ENCODE measurements at places on chromosomes 6 and 20. TPM values are rescaled to one million over a fixed set of nuclear protein-coding genes. Genes with fewer than 3 reads are reported as not detected.

DNA sequence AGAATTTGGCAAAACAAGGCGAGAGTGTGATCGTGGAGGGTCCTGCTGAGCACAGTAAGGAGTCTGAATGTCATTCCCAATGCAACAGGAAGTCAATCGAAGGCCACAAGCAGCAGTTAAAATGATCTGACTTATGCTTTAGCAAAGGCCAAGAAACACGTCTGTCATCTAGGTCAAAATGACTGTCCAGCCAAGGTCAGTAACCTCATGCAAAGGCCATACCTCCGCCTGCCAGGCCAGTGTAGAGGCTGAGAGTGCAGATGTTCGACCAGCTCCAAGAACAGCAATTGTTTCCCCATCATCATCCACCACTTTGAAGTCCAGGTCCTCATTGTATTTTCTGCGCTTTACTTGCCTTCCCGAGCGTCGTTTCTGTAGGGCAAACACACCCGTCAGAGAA is 105.6 kb downstream of the CHD6 start:
- DNase-seq: no peak

DNA sequence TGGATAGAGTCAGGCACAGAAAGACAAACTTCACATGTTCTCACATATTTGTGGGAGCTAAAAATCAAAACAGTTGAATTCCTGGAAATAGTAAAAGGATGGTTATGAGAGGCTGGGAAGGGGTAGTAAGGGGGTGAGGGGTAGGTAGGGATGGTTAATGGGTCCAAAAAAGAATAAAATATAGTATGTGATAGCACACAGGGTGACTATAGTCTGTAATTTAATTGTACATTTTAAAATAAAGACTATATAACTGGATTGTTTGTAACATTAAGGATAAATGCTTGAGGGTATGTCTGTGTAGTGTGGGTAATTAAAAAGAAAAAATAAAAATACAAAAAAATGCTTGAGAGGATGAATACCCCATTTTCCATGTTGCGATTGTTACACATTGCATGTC is 9.9 kb downstream of the SRSF6 start:
- no peak for DNase-seq

- DNase-seq: no peak
These were observed 223.6 kb downstream of the EYA2 start for GRCh38 chr20:47118206-47118605.

- peak; percentile 69 for DNase-seq
These were observed 117.1 kb upstream of the ASF1A start for GRCh38 chr6:118776607-118777549.

GRCh38 chr6:2806644-2807043 is 35.0 kb downstream of the SERPINB1 start:
- DNase-seq: no peak

The SLC13A3 gene
- polyA plus RNA-seq: 20.8 TPM

DNA sequence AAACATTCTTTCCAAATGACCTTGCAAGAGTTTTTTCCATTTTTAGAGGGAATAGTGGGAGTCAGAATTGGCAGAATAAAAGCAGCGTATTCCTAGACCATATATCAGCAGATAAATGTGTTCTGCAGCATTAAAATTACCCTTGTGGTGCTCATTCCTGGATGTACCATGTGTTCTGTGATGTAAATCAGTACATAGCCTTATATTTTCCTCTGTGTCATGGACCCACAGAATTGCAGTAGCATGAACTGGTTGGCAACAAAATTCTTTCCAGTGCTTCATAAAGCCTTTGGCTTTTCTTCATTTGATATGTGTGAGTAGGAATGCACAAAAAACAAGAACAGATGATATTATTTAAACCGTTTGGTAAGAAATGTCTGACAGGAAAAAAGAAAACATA is 32.5 kb downstream of the ANKEF1 start:
- no peak for DNase-seq

- no peak for DNase-seq
These were observed 33.4 kb downstream of the NOL4L start for GRCh38 chr20:32551693-32552092.

The SAMD5 gene
- 16.7 TPM for polyA plus RNA-seq

The PBX2 gene
- polyA plus RNA-seq: 191 TPM

The RAB44 gene
- polyA plus RNA-seq: 0.04 TPM

DNA sequence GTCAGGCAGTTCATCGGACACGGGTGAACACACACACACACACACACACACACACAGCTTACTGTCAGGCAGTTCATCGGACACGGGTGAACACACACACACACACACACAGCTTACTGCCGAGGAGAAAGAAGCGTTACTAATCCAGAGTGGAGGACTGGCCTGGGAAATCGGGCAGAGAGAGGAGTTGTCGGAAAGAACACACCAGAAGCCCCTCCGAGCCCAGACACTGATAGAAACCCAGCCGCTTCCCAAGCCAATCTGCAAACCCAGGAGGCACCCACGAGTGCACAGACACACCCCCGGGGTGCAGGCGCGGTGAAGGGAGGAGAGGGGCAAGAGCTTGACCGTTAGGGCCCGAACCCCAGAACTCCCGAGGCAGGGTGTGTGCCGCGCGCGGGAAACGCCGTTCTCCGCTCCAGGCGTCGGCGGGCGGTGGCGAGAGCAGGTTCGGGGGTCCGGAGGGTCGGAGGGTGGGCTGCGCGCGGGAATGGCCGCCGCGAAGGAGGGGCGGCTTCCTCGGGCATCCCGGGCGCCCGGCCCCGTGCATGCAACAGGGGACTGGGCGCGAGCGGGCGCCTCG is 636 bp downstream of the ELOVL2 start:
- DNase-seq: peak; percentile 80

DNA sequence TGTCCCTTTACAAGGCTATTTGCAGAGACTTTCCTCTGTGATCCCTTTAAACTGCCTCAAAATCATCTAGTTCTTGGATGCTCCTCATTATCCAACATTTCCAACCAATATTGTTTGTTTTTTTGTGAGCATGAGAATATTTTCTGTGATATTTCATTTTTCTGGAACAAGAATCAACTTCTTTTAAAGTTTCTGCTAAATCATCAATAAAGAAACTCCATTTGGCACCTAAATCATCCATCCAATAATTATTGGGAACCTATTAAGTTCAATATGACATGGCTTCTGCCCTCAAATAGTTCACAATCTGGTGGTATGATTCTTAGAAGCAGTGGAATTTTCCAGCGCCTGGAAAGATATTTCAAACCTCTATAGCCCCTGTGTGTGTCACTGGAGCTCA is 207.6 kb downstream of the ISM1 start:
- DNase-seq: no peak

The FLRT3 gene
- 173 TPM for polyA plus RNA-seq

- DNase-seq: no peak
These were observed 6.5 kb upstream of the ROS1 start for GRCh38 chr6:117432273-117432672.

- no peak for DNase-seq
These were observed 69.0 kb upstream of the AHI1 start for GRCh38 chr6:135566311-135567068.

GRCh38 chr20:57451795-57452661 is 60.8 kb downstream of the RBM38 start:
- DNase-seq: no peak

DNA sequence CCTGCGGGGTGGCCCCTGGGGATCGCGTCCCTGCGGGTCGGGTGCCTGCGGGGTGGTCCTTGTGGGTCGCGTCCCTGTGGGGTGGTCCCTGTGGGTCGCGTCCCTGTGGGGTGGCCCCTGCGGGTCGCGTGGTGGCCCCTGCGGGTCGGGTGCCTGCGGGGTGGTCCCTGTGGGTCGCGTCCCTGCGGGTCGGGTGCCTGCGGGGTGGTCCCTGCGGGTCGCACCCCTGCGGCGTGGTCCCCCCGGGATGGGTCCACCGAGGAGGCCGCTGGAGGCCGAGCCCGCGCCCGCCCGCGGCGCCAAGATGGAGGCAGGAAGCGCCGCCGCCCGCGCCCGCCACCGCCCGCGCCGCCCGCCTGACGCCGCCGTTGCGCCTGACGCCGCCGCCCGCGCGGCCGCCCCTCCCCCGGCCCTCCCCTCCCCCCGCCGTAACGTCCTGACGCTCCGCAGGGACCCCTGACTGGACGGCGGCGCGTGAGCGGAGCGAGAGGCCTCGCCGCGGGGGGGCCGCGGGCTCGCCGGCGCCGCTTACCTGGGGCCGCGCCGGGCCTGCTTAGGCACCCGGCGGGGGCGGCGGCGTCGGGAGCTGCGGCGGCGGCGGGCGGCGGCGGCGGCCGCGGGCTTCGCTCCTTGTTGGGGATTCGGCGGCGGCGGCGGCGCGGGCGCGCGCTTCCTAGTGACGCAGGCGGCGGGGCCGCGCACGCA is at the start of gene GMEB2:
TSS of gene GMEB2 (minus strand) at position 678 of the 705 bp plus-strand sequence. CDS start 7,704 bp downstream, outside the sequence.
- peak; percentile 69 for DNase-seq

DNA sequence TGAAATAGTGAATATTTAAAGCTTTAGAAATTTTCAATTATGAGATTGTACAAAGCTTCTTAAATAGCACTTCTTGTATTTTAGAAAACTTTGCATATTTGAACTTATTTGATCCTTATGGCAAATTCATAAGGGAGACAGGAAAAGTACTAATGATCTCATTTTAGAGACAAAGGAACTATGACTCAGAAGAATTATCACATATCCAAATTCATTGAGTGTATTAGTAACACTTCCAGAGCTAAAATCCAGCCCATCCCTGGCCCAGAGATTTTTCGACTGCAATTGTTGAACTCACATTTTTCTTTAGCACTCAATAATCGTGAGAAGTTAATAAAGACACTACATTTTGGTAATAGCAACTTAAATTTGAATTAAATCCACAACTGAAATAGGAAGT is 704.3 kb downstream of the EPM2A start:
- no peak for DNase-seq

- DNase-seq: no peak
These were observed 656.6 kb upstream of the MMS22L start for GRCh38 chr6:97939440-97940168.

GRCh38 chr6:151292974-151293687 is 53.4 kb downstream of the AKAP12 start:
- no peak for DNase-seq

DNA sequence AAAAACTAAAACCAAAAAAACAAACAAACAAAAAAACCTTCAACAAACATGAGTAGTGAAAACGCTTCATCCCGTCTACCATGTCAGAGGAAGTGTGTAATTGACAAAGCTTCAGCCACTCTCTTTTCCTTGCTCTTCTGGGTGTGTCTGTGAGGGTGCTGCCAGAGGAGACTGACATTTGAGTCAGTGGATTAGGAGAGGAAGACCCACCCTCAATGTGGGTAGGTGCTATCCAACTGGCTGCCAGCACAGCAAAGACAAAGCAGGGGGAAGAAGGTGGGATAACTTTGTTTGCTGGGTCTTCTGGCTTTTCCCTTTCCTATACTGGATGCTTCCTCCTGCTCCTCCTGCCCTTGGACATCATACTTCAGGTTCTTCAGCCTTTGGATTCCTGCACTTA is 145.6 kb downstream of the TASP1 start:
- no peak for DNase-seq

GRCh38 chr20:49633643-49634042 is 65.7 kb upstream of the PTGIS start:
- DNase-seq: no peak

DNA sequence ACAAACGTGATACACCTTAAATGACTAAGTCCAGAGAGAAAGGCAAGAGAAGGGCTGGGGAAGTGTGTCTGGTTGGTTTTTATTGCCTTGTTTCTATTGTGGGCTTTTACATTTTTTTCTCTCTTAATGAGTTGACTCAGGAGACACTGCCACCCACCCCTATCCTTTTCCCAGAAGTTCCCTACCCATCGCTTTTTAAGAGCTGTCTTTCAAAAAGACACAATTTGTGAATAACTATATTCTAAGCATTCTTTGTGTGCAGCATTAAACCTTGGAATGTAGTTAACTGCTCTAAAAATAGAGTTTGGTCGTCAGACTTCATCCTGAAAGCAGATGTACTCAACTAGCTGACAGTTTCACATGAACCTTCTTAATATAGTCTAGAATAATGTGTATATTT is 174.9 kb downstream of the ISM1 start:
- no peak for DNase-seq

The SIRPA gene
- 29.9 TPM for polyA plus RNA-seq

The VWA7 gene
- 14.0 TPM for polyA plus RNA-seq

GRCh38 chr6:74133073-74133472 is 437.1 kb downstream of the CD109 start:
- DNase-seq: no peak

DNA sequence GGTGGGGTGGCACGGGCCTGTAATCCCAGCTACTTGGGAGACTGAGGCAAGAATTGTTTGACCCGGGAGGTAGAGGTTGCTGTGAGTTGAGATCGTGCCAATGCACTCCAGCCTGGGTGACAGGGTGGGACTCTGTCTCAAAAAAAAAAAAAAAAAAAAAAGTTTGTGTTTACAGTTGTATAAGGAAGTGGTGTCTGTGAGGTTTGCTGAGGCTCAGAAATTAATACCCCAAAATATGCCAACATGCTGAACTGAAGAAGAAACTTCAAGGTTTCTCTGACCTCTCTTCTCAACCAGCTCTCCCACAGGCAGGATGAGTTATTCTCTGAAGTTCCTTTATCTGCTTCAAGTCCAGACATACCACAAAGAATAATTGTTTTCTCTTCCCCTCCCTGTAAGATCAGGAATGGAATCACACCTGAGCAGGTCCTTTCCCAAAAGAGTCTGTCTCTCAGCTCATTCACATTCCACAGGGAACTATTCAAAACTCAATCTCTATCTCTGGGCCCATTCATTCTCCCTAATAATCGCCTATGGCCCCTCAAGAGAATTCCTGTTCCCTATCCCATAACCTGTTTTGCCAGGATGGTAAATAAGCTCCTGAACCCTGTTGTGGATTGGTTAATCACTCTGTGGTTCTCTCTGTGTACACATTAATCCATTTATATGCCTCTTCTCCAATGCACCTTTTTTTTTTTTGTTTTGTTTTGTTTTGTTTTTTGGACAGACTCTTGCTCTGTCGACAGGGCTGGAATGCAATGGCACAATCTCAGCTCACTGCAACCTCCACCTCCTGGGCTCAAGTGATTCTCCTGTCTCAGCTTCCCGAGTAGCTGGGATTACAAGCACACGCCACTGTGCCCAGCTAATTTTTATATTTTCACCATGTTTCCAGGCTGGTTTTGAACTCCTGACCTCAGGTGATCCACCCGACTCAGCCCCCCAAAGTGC is 17.4 kb upstream of the KIFC1 start:
- DNase-seq: no peak

DNA sequence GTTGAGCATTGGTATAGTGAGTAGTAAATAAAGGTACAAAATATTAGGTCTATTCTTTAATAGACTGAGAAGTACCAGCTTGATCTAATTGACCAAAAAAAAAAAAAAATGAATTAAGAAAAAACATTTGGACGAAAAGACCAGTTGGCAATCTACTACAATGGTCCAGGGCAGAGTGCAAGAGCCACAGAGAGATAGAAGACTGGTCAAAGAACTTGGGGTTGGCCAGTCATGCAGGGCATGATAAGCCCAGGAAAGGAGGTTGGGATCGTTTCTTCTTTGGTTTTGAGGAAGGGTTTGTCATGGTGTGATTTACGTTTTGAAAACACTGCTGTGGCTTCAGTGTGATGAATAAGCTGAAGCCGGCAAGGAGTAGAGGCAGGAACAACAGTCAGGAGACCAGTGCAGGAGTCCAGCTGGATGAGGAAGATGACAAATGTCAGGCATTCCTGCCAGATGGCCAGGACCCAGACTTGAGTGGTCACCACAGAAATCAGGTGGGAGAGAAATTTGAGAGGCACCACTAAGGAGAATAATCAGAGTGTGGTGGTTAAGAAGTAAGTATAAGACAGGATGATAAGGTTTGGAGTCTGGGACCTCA is 14.0 kb downstream of the SMLR1 start:
- no peak for DNase-seq

The CRYBG1 gene
- polyA plus RNA-seq: 33.6 TPM

Measured in renal pelvis (tissue), 12 donors.